ENCODE measurements at places on chromosomes 5 and 9. TPM values are rescaled to one million over a fixed set of nuclear protein-coding genes. Genes with fewer than 3 reads are reported as not detected.

The SHOC1 gene
- total RNA-seq, result not detected

The LHX3 gene
- total RNA-seq, result not detected

The KDM3B gene
- 97.5 TPM for total RNA-seq

The ZNF367 gene
- total RNA-seq, result 7.5 TPM

The ADAMTS6 gene
- 9.6 TPM for total RNA-seq

The GCNT4 gene
- 22.5 TPM for total RNA-seq

The GPBP1 gene
- 155 TPM for total RNA-seq

The AK8 gene
- not detected for total RNA-seq

The SLC35A4 gene
- total RNA-seq, result 53.6 TPM

The SLCO4C1 gene
- 0.05 TPM for total RNA-seq

GRCh38 chr9:133238272-133238850 is 29.3 kb upstream of the OBP2B start:
- H3K27me3 ChIP-seq, result peaks cover 10% of the 10 kb centered on the region
- peaks cover 5% of the 10 kb centered on the region for H3K4me1 ChIP-seq
- DNase-seq, result peak; percentile 23
- H3K27ac ChIP-seq, result no peak overlapping the region
- no peaks in the 10 kb centered on the region for H3K36me3 ChIP-seq
- peak overlapping the region; percentile 77 for H3K4me3 ChIP-seq

- H3K4me1 ChIP-seq, result no peaks in the 10 kb centered on the region
- H3K36me3 ChIP-seq, result no peaks in the 10 kb centered on the region
- no peaks in the 10 kb centered on the region for H3K27me3 ChIP-seq
- H3K27ac ChIP-seq, result no peak overlapping the region
These were observed 286.3 kb downstream of the NNT start for GRCh38 chr5:43889233-43889632.

DNA sequence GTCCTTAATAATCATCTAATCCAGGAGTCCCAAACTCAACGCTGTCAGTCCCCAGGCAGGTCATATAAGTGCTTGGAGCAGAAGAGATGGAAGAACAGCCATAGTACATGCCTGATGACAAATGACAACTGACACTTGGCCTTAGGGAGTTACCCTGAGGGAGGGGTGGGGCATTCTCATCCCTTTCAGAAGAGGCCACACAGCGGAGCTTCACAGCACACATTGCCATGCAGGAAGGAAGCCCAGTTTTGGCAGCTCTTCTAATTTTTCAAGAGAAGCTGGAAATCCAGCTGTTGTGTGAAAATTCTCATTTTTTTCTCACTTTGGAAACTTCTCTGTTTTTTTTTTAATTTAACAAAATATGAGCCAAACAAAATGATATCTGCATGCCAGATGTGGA is 89.0 kb downstream of the ASTN2 start:
- no peak overlapping the region for H3K27ac ChIP-seq
- peaks cover 1% of the 10 kb centered on the region for H3K27me3 ChIP-seq
- H3K36me3 ChIP-seq, result no peaks in the 10 kb centered on the region
- H3K4me3 ChIP-seq, result no peak overlapping the region
- no peak for DNase-seq

- H3K4me3 ChIP-seq, result no peak overlapping the region
- H3K27me3 ChIP-seq, result peaks cover 19% of the 10 kb centered on the region
- no peak for DNase-seq
- H3K27ac ChIP-seq, result no peak overlapping the region
- H3K36me3 ChIP-seq, result no peaks in the 10 kb centered on the region
These were observed 81.7 kb downstream of the PDE8B start for GRCh38 chr5:77292026-77292757.

DNA sequence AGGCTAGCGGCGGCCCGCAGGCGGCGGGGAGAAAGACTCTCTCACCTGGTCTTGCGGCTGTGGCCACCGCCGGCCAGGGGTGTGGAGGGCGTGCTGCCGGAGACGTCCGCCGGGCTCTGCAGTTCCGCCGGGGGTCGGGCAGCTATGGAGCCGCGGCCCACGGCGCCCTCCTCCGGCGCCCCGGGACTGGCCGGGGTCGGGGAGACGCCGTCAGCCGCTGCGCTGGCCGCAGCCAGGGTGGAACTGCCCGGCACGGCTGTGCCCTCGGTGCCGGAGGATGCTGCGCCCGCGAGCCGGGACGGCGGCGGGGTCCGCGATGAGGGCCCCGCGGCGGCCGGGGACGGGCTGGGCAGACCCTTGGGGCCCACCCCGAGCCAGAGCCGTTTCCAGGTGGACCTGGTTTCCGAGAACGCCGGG is 253 bp downstream of the SLC12A2 start:
- no peaks in the 10 kb centered on the region for H3K27me3 ChIP-seq
- no peak for DNase-seq
- H3K4me3 ChIP-seq, result peak overlapping the region; percentile 87
- H3K27ac ChIP-seq, result no peak overlapping the region
- no peaks in the 10 kb centered on the region for H3K36me3 ChIP-seq
- peaks cover 41% of the 10 kb centered on the region for H3K4me1 ChIP-seq

- peak overlapping the region; percentile 2 for H3K27ac ChIP-seq
- DNase-seq, result no peak
- H3K36me3 ChIP-seq, result no peaks in the 10 kb centered on the region
- H3K27me3 ChIP-seq, result no peaks in the 10 kb centered on the region
These were observed 65.3 kb downstream of the CSNK1A1 start for GRCh38 chr5:149485655-149486615.

DNA sequence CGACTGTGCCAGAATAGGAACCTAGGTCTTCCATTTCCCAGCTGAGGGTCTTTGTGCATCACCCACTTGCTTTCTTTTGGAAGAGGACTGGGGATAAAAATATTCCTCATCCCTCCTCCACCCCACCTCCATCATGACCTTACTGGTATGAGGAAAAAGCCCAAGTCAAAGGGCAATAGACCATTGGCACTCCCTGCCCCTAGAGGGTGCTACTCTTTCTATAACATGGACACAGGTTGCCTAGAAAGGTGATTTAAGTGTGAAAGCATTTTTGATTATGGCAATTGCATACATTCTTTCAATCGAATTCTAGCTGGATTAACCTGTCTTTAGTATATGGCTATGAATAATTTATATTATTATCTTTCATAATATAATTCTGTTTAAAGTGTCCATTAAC is 22.8 kb upstream of the ZNF618 start:
- peaks cover 12% of the 10 kb centered on the region for H3K27me3 ChIP-seq
- H3K4me1 ChIP-seq, result no peaks in the 10 kb centered on the region
- no peak overlapping the region for H3K27ac ChIP-seq
- no peaks in the 10 kb centered on the region for H3K36me3 ChIP-seq
- no peak overlapping the region for H3K4me3 ChIP-seq

DNA sequence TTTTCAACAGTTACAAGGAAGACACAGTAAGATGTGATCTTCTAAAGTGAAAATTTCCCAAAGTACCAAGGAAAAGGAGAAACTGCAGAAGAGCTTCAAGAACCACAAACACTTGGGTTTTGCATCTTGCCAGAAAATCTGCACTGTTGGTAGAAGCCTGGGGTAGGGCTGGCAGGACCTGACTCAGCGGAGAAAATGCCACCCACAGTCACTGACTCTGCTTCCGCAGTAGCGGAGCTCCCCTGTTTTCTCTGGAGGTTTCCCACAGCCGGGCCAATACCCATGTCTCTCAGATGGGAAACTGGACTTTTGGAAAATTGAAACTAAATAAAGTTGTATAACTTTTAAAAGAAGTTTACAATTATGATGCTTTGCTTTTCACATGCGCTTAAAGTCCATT is 104.2 kb downstream of the MEF2C start:
- DNase-seq, result no peak
- no peaks in the 10 kb centered on the region for H3K36me3 ChIP-seq
- H3K27ac ChIP-seq, result no peak overlapping the region
- H3K4me1 ChIP-seq, result no peaks in the 10 kb centered on the region
- H3K4me3 ChIP-seq, result no peak overlapping the region
- no peaks in the 10 kb centered on the region for H3K27me3 ChIP-seq

DNA sequence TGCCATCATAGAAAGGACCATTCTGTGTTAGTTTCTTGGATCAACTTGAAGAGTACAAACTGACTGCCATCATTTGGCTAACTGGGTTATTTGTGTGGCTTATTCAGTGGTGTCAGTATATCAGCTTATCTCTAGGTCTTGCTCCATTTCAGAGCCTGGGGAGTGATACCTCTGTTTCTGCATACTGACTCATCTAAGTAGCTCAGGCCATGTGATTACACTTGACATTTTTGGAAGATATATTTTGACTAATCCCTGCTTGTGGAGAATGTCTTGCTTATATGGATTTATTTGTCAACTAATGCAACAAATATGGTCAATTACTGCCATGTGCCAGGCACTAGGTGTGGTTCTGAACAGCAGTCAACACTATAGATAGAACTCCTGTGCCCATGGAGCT is 311.7 kb downstream of the YTHDC2 start:
- no peaks in the 10 kb centered on the region for H3K36me3 ChIP-seq
- no peak overlapping the region for H3K27ac ChIP-seq
- no peak for DNase-seq
- H3K4me3 ChIP-seq, result no peak overlapping the region
- H3K4me1 ChIP-seq, result no peaks in the 10 kb centered on the region

GRCh38 chr9:134708672-134709038 is 67.1 kb downstream of the COL5A1 start:
- no peaks in the 10 kb centered on the region for H3K36me3 ChIP-seq
- DNase-seq, result no peak
- peak overlapping the region; percentile 14 for H3K27ac ChIP-seq
- no peaks in the 10 kb centered on the region for H3K4me1 ChIP-seq
- no peak overlapping the region for H3K4me3 ChIP-seq

DNA sequence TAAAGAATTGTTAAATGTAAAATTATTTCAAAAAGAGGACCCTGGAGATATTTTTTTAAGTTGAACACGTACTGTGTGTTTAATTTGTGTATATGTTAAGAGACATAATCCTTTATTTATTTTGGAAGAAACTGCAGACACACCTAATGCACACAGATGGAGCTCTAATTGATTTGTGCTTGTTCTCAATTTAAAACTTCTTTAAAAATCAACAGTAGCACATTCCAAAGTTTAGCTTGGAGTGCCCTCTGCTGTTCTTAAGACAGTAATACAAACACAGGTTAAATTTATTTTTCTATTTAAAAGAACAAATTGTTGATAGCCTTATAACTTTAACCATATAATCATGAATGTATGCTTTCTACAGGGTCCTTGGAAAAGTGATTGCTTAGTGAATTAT is 277.6 kb upstream of the ADAMTS16 start:
- H3K27me3 ChIP-seq, result peaks cover 4% of the 10 kb centered on the region
- no peaks in the 10 kb centered on the region for H3K4me1 ChIP-seq
- peaks cover 4% of the 10 kb centered on the region for H3K36me3 ChIP-seq
- no peak overlapping the region for H3K27ac ChIP-seq
- no peak overlapping the region for H3K4me3 ChIP-seq
- no peak for DNase-seq

DNA sequence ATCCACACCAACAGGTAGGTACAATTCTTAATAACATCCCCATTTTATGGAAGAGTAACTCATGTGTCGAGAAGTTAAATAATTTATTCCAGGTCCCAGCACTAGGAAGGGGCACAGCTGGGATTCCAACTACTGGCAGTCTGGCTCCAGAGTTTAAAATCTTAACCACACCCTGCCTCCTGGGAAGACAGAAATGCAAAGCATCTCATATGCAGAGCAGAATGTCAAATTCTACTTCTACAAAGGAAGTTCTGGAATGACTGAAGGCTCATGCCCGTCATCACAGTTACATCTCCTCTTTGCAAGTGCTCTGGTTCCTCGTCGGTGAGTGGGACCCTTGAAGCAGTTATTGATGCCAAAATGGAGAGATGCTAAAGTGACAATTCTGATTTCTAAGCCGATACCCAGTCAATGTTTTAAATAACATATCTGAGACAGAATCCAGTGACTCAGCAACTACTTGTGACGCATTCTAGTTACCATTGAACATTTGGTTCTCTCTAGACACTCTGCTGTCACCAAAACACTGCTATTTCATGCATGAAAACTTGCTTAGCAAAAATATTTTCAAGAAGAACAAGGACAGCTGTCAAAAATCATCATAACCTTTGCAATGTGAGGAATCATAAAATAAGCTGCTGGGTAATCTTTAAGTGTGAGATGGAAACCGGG is 412.7 kb downstream of the CTNND2 start:
- H3K4me3 ChIP-seq, result no peak overlapping the region
- H3K4me1 ChIP-seq, result no peaks in the 10 kb centered on the region
- no peak overlapping the region for H3K27ac ChIP-seq
- DNase-seq, result no peak
- H3K36me3 ChIP-seq, result no peaks in the 10 kb centered on the region

DNA sequence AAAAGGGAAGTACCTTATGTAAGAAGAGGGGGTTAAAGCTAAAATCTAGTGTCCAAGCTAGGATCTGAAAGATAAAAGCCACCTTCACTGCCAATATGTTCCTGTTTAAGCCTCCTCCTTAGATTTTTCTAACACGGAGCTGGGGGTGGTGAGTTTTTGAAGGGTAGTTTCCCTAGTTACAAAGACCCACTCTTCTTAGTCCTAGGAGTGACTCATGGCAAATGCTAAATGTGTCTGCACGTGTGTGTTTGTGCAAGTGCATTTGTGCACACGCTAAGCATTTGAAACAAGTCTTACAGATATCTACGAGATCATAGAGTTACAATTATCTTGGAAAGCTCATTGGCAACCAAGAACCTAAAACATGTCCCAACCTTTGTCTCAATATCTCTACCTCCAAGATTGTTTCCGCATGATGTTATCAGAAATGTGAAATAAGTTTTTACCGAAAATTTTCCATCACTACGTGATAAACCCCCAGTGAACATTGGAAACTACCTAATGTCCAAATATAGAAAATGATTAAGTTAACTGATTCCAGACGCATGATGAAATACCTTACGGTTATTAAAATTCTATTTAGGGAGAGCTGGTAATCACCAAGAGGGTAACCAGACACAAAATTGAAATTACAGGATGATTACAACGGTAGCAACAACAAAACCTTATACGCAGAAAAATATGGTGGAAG is 78.0 kb upstream of the HRH2 start:
- H3K36me3 ChIP-seq, result no peaks in the 10 kb centered on the region
- no peaks in the 10 kb centered on the region for H3K27me3 ChIP-seq
- H3K4me1 ChIP-seq, result peaks cover 7% of the 10 kb centered on the region
- no peak overlapping the region for H3K4me3 ChIP-seq

- no peak overlapping the region for H3K4me3 ChIP-seq
- H3K4me1 ChIP-seq, result peaks cover 7% of the 10 kb centered on the region
- no peak overlapping the region for H3K27ac ChIP-seq
- no peak for DNase-seq
- H3K27me3 ChIP-seq, result no peaks in the 10 kb centered on the region
- peaks cover 35% of the 10 kb centered on the region for H3K36me3 ChIP-seq
These were observed 137.1 kb downstream of the ARL15 start for GRCh38 chr5:54173251-54173650.

GRCh38 chr5:158995694-158996173 is 104.0 kb downstream of the EBF1 start:
- no peak for DNase-seq
- H3K4me1 ChIP-seq, result no peaks in the 10 kb centered on the region
- H3K27me3 ChIP-seq, result no peaks in the 10 kb centered on the region

DNA sequence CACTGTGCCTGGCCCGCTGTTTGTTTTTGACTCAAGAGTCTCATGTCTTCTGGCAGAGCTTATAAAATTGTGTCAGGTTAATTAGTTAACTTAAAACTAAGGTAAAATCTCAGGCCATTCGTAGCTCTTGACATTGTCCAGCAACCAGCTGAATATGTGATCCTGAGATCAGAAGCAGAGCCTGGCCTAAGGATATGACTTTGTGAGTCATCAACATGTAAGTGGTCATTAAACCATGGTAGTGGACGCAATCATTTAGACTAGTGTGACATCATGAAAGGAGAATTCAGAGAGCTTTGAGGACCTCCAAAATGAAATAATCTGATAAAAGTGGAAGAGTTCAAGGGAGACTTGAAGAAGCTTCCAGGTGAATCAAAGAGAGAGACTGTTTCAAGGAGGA is 23.3 kb downstream of the SPZ1 start:
- H3K27ac ChIP-seq, result no peak overlapping the region
- peaks cover 20% of the 10 kb centered on the region for H3K27me3 ChIP-seq
- no peak overlapping the region for H3K4me3 ChIP-seq
- no peaks in the 10 kb centered on the region for H3K4me1 ChIP-seq
- no peak for DNase-seq
